GM23248 (cell line): ENCODE measurements at places on chromosomes 7 and 10. TPM values are rescaled to one million over a fixed set of nuclear protein-coding genes. Genes with fewer than 3 reads are reported as not detected.

DNA sequence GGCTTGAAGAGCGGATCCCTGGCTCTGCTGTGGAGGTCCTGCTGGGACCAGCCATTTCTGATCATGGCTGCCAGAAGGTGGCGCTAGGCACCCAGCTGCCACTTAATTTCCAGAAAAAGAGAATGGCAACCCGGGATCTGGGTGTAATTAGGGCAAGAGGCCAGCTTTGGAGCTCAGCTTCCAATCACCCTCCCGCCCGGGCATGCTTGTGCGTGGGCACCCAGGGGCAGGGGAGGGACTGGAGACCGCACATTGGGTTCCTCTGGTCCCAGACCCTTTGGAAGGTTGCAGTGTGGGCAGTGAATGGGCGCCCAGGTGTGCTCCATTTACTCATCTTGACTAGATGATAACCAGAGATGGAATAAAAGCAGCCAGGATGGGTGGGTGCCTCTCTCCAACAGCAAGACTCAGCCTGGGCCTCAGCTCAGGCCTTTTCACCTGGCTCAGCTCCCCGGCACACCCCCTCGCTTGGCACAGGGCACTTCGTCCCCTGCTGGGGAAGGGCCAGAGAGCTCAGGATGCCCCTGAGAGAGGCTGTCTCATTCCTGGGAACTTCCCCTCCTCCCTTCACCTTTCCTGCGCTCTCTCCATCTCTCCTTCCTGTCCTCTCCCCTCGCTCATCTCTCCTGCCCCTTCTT, 14.7 kb downstream of the FAM241B start:
- no peak overlapping the region for H3K27ac ChIP-seq
- H3K4me3 ChIP-seq = no peak overlapping the region
- peaks cover 25% of the 10 kb centered on the region for H3K27me3 ChIP-seq
- H3K4me1 ChIP-seq = no peaks in the 10 kb centered on the region

DNA sequence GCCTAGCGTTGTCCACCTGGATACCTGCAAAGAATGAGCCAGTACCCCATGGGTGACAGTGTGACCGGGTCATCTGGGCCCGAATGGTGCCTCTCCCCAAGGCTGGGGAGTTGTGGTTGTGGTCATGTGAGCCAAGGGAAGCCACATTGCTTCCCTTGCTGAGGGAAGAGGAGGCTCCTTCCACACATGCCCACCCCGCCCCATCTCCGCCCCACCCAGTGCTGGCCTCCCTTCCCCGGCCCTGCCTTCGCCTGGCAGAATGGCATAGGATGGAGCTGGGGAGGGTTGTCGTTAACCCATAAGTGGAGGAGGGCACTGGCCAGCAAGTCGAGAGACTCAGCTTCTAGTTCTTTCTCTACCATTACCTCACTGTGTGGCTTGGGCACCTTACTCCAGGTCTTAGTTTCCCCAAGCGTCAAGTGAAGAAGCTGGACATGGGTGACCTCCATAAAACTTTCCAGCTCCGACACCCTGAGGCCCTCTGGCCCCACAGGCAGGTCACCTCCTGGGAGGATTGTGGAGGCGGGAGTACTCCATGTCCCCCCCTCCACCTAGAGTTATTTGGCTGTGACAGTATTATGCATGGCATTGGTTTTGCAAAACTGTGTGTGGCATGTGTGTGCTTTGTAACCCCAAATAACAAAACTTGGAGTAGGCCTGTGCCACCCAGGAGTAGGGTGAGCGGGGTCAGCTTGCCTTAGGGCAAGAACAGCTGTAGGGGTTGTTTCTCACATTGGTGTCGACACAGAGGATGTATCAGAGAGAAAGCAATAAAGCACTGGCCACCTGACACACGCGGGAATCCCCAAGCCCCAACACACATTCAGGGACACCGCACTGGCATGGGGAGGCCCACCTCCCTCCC, 90.5 kb upstream of the MACROH2A2 start:
- no peak overlapping the region for H3K4me3 ChIP-seq
- peaks cover 14% of the 10 kb centered on the region for H3K27me3 ChIP-seq
- no peak overlapping the region for H3K27ac ChIP-seq
- no peaks in the 10 kb centered on the region for H3K4me1 ChIP-seq

DNA sequence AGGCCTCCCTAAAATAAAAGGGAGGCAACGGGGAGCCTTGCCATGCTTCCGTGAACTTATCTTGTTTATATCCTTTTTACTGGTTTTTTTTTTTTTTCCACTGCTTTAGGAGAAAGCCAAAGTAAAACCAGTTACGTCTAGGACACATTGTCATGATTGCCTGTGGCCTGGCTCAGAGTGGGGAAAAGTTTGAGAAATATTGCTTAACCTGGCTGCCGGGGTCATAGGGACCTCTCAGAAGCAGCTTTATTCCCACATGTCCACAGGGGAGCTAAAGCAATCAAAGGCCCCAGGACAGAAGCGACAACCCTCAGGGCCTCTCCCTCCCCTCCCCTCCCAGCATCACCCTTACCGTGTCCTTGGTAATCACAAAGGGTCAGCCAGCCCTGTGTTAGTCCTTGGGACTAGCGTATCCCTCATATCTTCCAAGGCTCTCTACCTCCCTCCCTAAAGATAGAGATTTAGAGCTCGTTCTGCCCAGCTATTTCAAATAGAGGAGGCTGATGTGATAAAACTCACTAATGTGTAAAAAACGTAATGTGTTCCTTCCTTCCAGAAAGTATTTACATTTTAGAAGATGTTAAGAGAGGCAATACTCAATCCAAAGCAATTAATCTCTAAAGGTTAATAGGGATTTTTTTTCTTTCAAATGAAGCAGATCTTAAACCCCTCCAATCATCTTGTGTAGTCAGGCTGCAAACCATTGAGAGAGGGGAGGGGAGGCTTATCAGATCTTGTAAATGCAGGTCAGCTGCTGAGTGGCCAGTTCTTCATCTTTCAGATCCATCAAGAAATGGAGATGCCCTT, 64.8 kb upstream of the PRKAR2B start:
- H3K4me3 ChIP-seq = no peak overlapping the region
- DNase-seq = no peak
- H3K27ac ChIP-seq = no peak overlapping the region

- no peaks in the 10 kb centered on the region; the same call in 1 of the 2 replicates for H3K27me3 ChIP-seq
- H3K27ac ChIP-seq = no peak overlapping the region
- DNase-seq = peak; percentile 59
- H3K36me3 ChIP-seq = no peaks in the 10 kb centered on the region
- H3K4me1 ChIP-seq = peaks cover 24% of the 10 kb centered on the region
- H3K4me3 ChIP-seq = peak overlapping the region; percentile 57
These were observed 65.7 kb downstream of the VWA2 start for GRCh38 chr10:114304571-114305421.

- H3K27me3 ChIP-seq = no peaks in the 10 kb centered on the region
- H3K4me3 ChIP-seq = peak overlapping the region; percentile 19; the same call in 1 of the 2 replicates
- H3K36me3 ChIP-seq = peaks cover 8% of the 10 kb centered on the region; the same call in 1 of the 2 replicates
- H3K4me1 ChIP-seq = peaks cover 20% of the 10 kb centered on the region
- peak overlapping the region; percentile 85 for H3K27ac ChIP-seq
These were observed 14.6 kb downstream of the GSDME start for GRCh38 chr7:24742506-24743162.

The AKR1E2 gene
- 14.3 and 16.0 TPM in 2 replicates for total RNA-seq

The NKX1-2 gene
- not detected in 2 replicates for total RNA-seq

The DNAJB9 gene
- 39.3 and 48.6 TPM in 2 replicates for total RNA-seq
